Central memory CD8-positive, alpha-beta T cell (primary cell): ENCODE measurements at places on chromosomes 2 and 18.

GRCh38 chr2:20666005-20666303, 990 bp upstream of the GDF7 start:
- peaks cover 16% of the 10 kb centered on the region for H3K4me1 ChIP-seq
- peak overlapping the region; percentile 67 for H3K4me3 ChIP-seq
- peaks cover 3% of the 10 kb centered on the region for H3K36me3 ChIP-seq
- H3K27me3 ChIP-seq: peaks cover 84% of the 10 kb centered on the region

- no peak overlapping the region for H3K4me3 ChIP-seq
- H3K36me3 ChIP-seq: no peaks in the 10 kb centered on the region
- DNase-seq: no peak
Observed at GRCh38 chr2:158762336-158762735, 32.8 kb upstream of the DAPL1 start.

DNA sequence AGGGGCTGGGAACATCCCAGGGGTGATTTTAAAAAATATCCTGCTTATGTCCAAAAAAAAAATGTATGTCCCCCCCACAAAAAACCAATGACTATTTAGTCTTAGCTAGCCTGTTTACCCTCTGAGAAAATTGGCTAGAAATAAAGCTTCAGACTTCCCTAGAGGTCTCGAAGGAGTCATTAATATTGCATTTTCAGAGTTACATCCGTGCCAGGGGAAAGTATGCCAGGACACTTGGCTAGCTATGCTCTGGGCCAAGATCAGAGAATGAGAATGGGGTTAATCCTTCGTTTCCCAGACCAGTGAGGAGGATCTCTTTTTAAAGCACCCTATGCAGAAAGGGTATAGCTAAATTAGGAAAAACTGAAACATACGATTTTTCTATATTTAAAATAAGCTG, 183.6 kb downstream of the MC4R start:
- H3K36me3 ChIP-seq: no peaks in the 10 kb centered on the region
- no peak overlapping the region for H3K4me3 ChIP-seq
- no peak for DNase-seq
- H3K4me1 ChIP-seq: no peaks in the 10 kb centered on the region

GRCh38 chr2:50956886-50957285, 75.0 kb downstream of the NRXN1 start:
- H3K27ac ChIP-seq: no peak overlapping the region
- H3K4me3 ChIP-seq: no peak overlapping the region
- no peaks in the 10 kb centered on the region for H3K27me3 ChIP-seq
- no peaks in the 10 kb centered on the region for H3K4me1 ChIP-seq

DNA sequence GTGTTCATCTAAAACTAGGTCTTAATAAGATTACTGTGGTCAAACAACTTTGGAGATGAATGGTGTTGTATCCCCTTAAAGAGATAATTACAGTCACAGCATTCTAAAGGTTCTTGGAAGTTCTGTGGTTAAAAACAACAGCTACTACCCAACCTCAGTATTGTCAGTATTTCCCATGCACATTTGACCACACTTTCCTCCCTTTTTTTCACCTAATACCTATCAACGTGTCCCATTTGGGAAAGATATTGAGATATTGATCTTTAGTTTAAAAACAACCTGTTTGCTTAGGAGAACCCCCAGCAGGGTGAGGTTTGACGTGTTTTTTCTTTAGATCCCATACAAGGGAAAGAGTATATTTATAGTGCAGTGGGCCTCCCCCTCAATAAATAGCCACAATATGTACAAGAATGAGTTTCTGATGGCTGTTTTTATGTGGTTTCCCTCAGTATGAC, 65.6 kb downstream of the WDR7 start:
- no peak overlapping the region for H3K27ac ChIP-seq
- H3K4me3 ChIP-seq: no peak overlapping the region
- H3K36me3 ChIP-seq: peaks cover 9% of the 10 kb centered on the region
- no peak for DNase-seq
- H3K27me3 ChIP-seq: no peaks in the 10 kb centered on the region

DNA sequence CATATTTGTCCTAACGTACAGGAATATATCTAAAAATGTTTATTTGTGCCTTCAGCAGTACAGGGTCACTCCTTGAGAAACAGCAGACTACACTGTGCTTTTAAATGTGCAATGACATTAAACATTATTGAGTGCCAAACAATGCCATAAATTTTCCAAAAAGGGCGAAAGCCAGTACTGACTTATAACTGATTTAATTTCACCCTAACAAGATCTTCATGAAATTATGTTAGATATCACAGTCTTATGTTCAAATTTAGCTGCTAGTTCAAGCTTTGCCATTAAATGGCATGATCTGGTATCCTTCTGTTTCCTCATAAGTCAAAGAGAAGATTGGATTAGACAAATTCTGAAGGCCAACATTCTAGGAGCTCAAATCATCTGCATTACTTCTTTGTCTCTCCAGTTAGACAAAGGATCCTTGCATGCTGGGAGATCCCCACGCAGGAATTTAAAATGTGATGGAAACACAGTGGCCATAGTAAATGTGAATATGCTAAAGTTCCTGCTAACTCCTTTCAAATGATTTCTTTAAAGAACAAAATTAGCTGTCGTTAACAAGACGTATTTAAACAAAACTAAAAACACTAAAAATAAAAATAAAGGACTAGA, 129.3 kb upstream of the STON1 start:
- no peak overlapping the region for H3K4me3 ChIP-seq
- no peak for DNase-seq
- peaks cover 2% of the 10 kb centered on the region for H3K4me1 ChIP-seq

GRCh38 chr2:72116081-72116533, 31.6 kb downstream of the CYP26B1 start:
- no peak for DNase-seq
- H3K36me3 ChIP-seq: peaks cover 2% of the 10 kb centered on the region
- H3K4me1 ChIP-seq: no peaks in the 10 kb centered on the region
- H3K27me3 ChIP-seq: peaks cover 51% of the 10 kb centered on the region

DNA sequence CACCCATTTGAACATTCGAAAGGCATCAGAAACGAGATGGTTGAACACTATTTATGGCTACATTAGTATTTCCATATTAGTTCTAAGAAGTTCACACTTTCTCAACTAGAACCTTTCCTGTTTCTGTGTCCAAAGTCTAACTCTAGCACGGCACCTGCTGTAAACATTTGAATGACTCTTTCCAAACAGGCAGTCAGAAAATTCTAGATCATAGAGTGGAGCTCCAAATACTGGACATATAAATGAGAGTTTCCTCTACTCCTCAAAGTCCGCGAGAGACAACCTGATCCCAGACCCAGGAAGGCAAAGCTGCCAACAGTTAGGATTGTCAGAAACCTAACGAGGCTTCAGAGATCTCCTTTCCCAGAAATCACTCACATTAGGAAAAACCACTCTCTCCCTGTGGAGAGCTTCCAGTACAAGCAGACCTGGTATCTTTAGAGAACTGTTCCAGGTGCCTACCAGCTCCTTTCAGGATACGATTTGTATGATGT, 10.6 kb downstream of the RND3 start:
- no peaks in the 10 kb centered on the region for H3K36me3 ChIP-seq
- no peak overlapping the region for H3K4me3 ChIP-seq
- DNase-seq: no peak
- H3K4me1 ChIP-seq: no peaks in the 10 kb centered on the region

DNA sequence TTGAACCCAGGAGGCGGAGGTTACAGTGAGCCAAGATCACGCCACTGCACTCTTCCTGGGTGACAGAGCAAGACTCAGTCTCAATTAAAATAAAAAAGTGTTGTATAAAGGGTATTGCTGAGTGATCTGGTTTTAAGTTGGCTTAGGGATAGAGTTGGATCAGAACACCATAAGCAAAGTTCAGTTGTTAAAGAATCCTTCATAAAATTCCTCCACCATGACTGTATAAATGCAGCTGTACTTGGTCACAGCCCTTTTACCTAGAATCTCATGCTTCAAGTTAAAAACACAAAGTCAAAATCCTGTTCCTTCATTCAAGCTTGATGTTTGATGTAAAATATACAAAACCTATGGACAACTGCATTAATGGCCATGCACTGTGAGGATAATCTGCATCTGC, 33.4 kb upstream of the PNO1 start:
- no peak for DNase-seq
- no peak overlapping the region for H3K27ac ChIP-seq
- no peak overlapping the region for H3K4me3 ChIP-seq
- peaks cover 15% of the 10 kb centered on the region for H3K4me1 ChIP-seq

DNA sequence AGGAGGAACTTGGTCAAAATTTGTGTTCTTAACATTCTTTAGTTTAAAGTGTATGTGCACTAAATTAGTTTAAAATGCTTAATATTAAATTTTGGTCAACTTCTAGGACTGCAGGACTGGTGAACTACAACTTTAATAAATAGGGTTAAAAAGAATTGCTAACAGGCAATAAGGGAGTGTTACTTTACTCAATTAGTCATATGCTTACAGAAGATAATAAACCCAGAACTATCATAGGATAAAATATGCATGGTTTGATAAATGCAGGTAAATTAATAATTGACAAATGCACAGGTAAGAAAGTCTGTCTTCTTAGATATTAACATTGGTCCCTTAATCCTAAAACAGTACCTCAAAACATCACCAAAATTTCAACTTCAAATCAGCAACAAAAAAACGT, 20.6 kb downstream of the FARSB start:
- no peak for DNase-seq
- H3K27me3 ChIP-seq: no peaks in the 10 kb centered on the region
- no peak overlapping the region for H3K4me3 ChIP-seq

DNA sequence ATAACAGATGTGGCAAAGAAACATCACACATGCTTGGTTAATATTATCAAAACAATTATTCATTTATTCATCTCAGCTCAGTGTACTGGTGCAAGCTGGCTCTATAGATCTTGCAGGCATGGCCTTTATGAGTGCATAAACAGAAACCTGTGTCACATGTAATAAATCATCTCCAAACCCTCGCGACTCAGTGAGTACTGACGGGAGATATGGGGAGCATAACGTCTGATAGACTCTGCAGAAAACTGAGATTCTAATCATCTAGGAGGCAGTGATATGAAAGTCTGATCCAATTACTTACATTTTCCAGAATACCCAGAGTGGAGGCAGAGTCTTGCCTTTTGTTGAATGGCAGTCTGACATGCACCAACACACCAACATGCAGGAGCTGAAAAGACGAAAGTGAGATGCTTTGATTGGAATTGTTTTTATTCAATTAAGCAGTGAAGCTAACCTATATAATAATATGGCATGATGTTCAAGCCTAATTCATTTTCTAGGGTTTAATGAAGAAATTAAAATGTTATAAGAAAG, 416.8 kb downstream of the RNF144A start:
- DNase-seq: no peak
- H3K4me3 ChIP-seq: no peak overlapping the region
- peaks cover 35% of the 10 kb centered on the region for H3K27me3 ChIP-seq
- no peaks in the 10 kb centered on the region for H3K4me1 ChIP-seq
- no peaks in the 10 kb centered on the region for H3K36me3 ChIP-seq

GRCh38 chr2:197184959-197185586, 125.5 kb downstream of the ANKRD44 start:
- H3K36me3 ChIP-seq: peaks cover 39% of the 10 kb centered on the region
- H3K4me1 ChIP-seq: peaks cover 72% of the 10 kb centered on the region
- DNase-seq: no peak
- H3K27me3 ChIP-seq: no peaks in the 10 kb centered on the region

- H3K4me1 ChIP-seq: peaks cover 45% of the 10 kb centered on the region
- no peak overlapping the region for H3K4me3 ChIP-seq
- no peak overlapping the region for H3K27ac ChIP-seq
- H3K27me3 ChIP-seq: no peaks in the 10 kb centered on the region
- peaks cover 4% of the 10 kb centered on the region for H3K36me3 ChIP-seq
- no peak for DNase-seq
Observed at GRCh38 chr2:121608367-121608766, 40.9 kb downstream of the CLASP1 start.

DNA sequence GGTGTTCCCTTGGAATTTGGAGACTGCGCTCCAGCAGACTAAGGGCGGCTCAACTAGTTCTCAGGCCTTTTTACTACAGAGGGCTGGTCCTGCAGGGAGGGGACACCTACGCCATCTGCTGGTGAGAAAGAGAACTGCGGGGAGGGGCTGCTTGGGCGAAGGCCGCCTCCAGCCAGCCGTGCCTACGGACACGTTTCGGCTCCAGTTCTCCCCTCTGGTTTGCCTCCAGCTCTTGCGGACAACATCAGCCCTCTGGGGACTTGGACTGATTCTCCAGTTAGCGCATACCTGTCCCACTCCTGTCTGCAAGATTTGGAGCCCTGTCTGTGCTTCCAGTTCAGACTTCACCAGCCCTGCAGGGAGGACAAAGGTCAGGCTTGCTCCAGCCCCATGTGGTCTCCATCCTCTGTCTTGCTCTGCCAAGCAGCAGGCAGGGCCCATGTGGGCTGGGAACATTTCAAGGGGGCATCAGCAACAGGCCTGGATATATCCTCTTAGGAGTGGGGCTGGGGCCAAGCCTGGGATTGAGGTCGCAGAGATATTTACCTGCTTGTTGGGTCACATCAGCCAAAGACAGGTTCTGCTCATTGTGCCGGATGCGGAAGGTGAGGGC, 10.3 kb downstream of the PTPRN start:
- peaks cover 6% of the 10 kb centered on the region for H3K36me3 ChIP-seq
- H3K4me3 ChIP-seq: no peak overlapping the region
- peak; percentile 82 for DNase-seq
- H3K27ac ChIP-seq: no peak overlapping the region
- H3K27me3 ChIP-seq: peaks cover 40% of the 10 kb centered on the region

- H3K27me3 ChIP-seq: peaks cover 22% of the 10 kb centered on the region
- no peak overlapping the region for H3K27ac ChIP-seq
- H3K4me3 ChIP-seq: no peak overlapping the region
- H3K36me3 ChIP-seq: peaks cover 1% of the 10 kb centered on the region
- no peaks in the 10 kb centered on the region for H3K4me1 ChIP-seq
- DNase-seq: no peak
Observed at GRCh38 chr18:23094411-23095190, 40.7 kb upstream of the CABLES1 start.

DNA sequence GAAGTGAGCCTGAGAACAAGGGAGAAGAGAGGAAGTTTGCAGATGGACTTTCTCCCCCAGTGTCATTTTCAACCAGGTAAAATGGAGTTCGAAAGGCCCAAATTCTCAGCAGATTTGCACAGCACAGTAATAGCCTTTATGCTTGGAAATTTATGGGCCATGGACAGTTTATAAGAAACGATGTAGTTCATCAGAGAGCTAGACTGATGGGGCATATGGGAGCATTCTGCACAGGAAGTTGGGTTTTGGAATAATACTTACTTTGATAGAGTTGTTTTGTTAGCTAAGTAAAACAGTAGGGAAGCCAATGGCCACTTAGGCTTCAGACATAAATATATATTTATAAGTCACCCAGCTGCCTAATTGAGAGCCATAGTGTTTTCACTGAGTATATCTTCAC, 169.4 kb downstream of the MEIS1 start:
- H3K36me3 ChIP-seq: no peaks in the 10 kb centered on the region
- no peaks in the 10 kb centered on the region for H3K4me1 ChIP-seq
- DNase-seq: no peak
- no peaks in the 10 kb centered on the region for H3K27me3 ChIP-seq
- H3K27ac ChIP-seq: no peak overlapping the region
- no peak overlapping the region for H3K4me3 ChIP-seq

DNA sequence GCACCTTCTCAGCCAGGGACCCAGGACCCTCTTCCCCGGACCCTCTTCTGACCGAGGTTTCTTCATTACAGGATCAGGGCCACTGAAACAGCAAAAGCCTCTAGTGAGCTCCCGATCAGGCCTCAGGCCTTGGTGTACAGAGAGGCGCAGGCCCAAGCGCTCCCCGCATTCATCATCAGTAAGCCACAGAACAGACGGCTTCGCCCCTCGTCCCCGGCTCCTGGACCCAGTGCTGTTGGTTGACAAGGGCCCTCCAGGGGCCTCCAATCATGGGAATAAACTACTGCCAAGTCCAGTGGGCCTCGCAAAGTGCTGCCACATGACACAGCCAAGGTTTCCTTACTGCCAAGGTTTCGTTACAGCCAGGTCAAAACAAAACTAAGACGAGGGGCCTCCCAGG, 111.4 kb downstream of the ZNF516 start:
- H3K27ac ChIP-seq: no peak overlapping the region
- H3K36me3 ChIP-seq: no peaks in the 10 kb centered on the region
- H3K27me3 ChIP-seq: peaks cover 12% of the 10 kb centered on the region
- DNase-seq: no peak
- H3K4me1 ChIP-seq: peaks cover 20% of the 10 kb centered on the region
